GM12878 (cell line): ENCODE measurements at places on chromosomes 16 and 17. TPM values are rescaled to one million over a fixed set of nuclear protein-coding genes. Genes with fewer than 3 reads are reported as not detected.

Gene CCDC78
- 0.89 and 6.1 TPM in 2 replicates for polyA plus RNA-seq

Gene TMEM101
- 31.3 and 35.2 TPM in 2 replicates for polyA plus RNA-seq

Gene CDT1
- 31.1 and 41.3 TPM in 2 replicates for polyA plus RNA-seq

Gene PHOSPHO1
- polyA plus RNA-seq = 0.84 TPM in 2 replicates

Gene SLC13A2
- polyA plus RNA-seq = not detected in 2 replicates

Gene RBFOX1
- not detected in 2 replicates for polyA plus RNA-seq

Gene RAD51D
- 24.8 and 29.3 TPM in 2 replicates for polyA plus RNA-seq

Gene SPNS1
- 26.5 and 27.4 TPM in 2 replicates for polyA plus RNA-seq

Gene GPR142
- polyA plus RNA-seq = not detected in 2 replicates

Gene TNP2
- not detected in 2 replicates for polyA plus RNA-seq

Gene MYH3
- 0.96 and 1.2 TPM in 2 replicates for polyA plus RNA-seq

Gene IL17C
- polyA plus RNA-seq = not detected in 2 replicates

Gene CCL7
- not detected in 2 replicates for polyA plus RNA-seq

Gene CA5A
- polyA plus RNA-seq = not detected in 2 replicates

Gene MYCBPAP
- 1.1 and 1.8 TPM in 2 replicates for polyA plus RNA-seq

Gene TNK1
- 0.95 and 1.2 TPM in 2 replicates for polyA plus RNA-seq

Gene C16orf96
- not detected in 2 replicates for polyA plus RNA-seq

Gene SPATA32
- polyA plus RNA-seq = 0.20 TPM in 1 of 2 replicates, not detected in the other

Gene TAT
- 0.14 and 0.19 TPM in 2 replicates for polyA plus RNA-seq

Gene NPIPA3
- 0.84 TPM in 1 of 2 replicates, not detected in the other for polyA plus RNA-seq

Gene GNGT2
- polyA plus RNA-seq = 39.0 and 45.8 TPM in 2 replicates

Gene CTF1
- not detected in 2 replicates for polyA plus RNA-seq

Gene LPO
- polyA plus RNA-seq = 0.11 TPM in 1 of 2 replicates, not detected in the other

Gene ACSM5
- 0.54 TPM in 1 of 2 replicates, not detected in the other for polyA plus RNA-seq

Gene XYLT1
- polyA plus RNA-seq = 3.1 and 3.2 TPM in 2 replicates

Gene ZSCAN10
- not detected in 2 replicates for polyA plus RNA-seq

Gene PYY
- not detected in 2 replicates for polyA plus RNA-seq

Gene SMIM36
- polyA plus RNA-seq = not detected in 2 replicates

Gene WNT3
- not detected in 2 replicates for polyA plus RNA-seq

Gene HIRIP3
- polyA plus RNA-seq = 39.0 and 40.5 TPM in 2 replicates

Gene MT1E
- polyA plus RNA-seq = 18.0 and 20.1 TPM in 2 replicates

Gene KRTAP9-8
- polyA plus RNA-seq = not detected in 2 replicates

Gene GGT6
- polyA plus RNA-seq = 0.12 and 0.15 TPM in 2 replicates

Gene TSPOAP1
- 2.0 and 2.2 TPM in 2 replicates for polyA plus RNA-seq

Gene SLC22A31
- polyA plus RNA-seq = not detected in 2 replicates

Gene FA2H
- polyA plus RNA-seq = not detected in 2 replicates

Gene SCARF1
- polyA plus RNA-seq = 0.05 and 0.33 TPM in 2 replicates

Gene ZDHHC7
- polyA plus RNA-seq = 3.3 and 12.9 TPM in 2 replicates

Gene DNASE1L2
- 0.36 and 0.47 TPM in 2 replicates for polyA plus RNA-seq

Gene ACSM2B
- polyA plus RNA-seq = not detected in 2 replicates

Gene WFDC1
- not detected in 2 replicates for polyA plus RNA-seq

Gene RDM1
- polyA plus RNA-seq = 11.7 and 15.1 TPM in 2 replicates

Gene INTS2
- 7.0 and 10.0 TPM in 2 replicates for polyA plus RNA-seq

Gene KDM6B
- 0.91 and 0.92 TPM in 2 replicates for polyA plus RNA-seq

Gene KRTAP4-6
- not detected in 2 replicates for polyA plus RNA-seq

Gene SLC38A8
- polyA plus RNA-seq = not detected in 2 replicates

Gene GRAPL
- 2.8 and 4.5 TPM in 2 replicates for polyA plus RNA-seq
